ENCODE measurements at places on chromosomes 5 and 9. TPM values are rescaled to one million over a fixed set of nuclear protein-coding genes. Genes with fewer than 3 reads are reported as not detected.

The GDF9 gene
- total RNA-seq = 0.49 TPM

The PPIC gene
- total RNA-seq = 1.7 TPM

The MTRR gene
- total RNA-seq = 50.8 TPM

The CRB2 gene
- total RNA-seq = 80.5 TPM

The PPP1R26 gene
- 32.4 TPM for total RNA-seq

The PDE8B gene
- 1.1 TPM for total RNA-seq

The AGXT2 gene
- total RNA-seq = not detected

The PSD2 gene
- 0.68 TPM for total RNA-seq

The LCN15 gene
- not detected for total RNA-seq

The CNTLN gene
- total RNA-seq = 16.7 TPM

- no peak for DNase-seq
- no peaks in the 10 kb centered on the region for H3K27me3 ChIP-seq
- no peak overlapping the region for H3K27ac ChIP-seq
- H3K4me1 ChIP-seq = peaks cover 18% of the 10 kb centered on the region
Measured at GRCh38 chr5:109640976-109641375, 48.8 kb upstream of the MAN2A1 start.

DNA sequence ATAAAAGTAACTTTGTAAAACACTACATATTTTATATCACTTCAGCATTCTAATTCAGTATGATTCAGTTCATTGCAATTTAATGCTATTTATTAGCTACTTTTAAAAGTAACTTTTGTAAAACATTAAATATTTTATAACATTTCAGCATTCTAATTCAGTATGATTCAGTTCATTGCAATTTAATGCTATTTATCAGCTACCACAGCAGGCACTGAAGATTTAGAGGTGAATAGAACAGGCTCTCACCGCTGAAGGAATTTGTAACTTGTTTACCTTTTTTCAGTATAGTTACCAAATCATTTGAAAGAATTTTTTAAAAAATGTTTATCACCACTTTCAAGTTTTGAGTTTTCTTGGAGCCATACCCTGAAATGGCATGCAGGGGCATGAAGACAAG is 266.4 kb upstream of the DAB2 start:
- H3K36me3 ChIP-seq = no peaks in the 10 kb centered on the region
- H3K27ac ChIP-seq = no peak overlapping the region
- no peaks in the 10 kb centered on the region for H3K4me1 ChIP-seq
- no peak for DNase-seq

DNA sequence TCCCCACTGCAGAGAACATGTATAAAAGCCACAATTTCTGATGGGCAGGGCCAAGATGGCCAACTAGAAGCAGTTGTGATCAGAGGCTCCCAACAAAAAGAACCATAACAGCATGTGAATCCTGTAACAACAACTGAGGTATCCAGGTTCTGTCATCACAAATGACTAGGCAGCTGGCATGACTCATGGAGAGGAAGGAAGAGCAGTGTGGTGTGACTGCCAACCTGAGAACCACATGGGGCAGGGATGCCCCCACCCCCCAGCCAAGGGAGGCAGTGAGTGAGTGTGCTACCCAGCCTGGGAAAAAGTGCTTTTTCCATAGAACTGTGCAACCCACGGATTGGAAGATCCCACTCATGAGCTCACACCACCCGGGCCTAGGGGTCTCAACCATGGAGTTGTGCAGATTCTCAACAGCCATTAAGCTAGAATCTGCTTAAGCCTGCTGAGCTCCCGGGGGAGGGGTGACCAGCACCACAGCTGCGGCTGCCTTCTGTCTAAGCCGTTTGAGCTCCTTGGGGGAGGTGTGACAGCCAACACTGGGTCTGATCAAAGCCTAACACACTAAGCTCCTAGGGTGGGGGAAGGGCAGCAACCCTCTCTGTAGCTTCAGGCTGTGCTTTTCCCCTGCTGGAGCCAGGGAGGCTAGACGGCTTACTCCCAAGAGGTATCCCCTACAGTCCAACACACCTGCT is 80.1 kb upstream of the DMAC1 start:
- DNase-seq = peak; percentile 2
- no peaks in the 10 kb centered on the region for H3K27me3 ChIP-seq
- H3K27ac ChIP-seq = peak overlapping the region; percentile 79
- no peak overlapping the region for H3K4me3 ChIP-seq
- peaks cover 9% of the 10 kb centered on the region for H3K36me3 ChIP-seq

DNA sequence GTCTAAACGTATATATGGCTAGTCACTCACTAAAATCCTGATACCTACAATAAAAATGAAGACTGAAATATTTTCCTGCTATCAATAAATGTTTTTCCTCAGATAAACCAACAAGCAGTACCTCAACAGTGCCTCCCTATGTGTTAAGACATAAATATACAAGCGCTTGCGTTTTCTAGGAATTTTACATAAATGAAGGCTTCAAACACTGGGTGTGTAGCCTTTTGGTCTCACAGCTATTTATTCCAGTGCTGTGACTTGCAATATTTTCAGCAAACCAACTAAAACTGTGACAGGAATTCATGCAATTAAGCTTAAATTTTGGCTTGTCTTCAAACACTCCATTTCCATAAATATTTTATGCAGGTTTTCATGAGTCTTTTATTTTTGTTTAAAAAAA is 437.0 kb downstream of the BNC2 start:
- no peaks in the 10 kb centered on the region for H3K27me3 ChIP-seq
- H3K4me1 ChIP-seq = peaks cover 40% of the 10 kb centered on the region
- H3K36me3 ChIP-seq = peaks cover 10% of the 10 kb centered on the region
- no peak for DNase-seq
- no peak overlapping the region for H3K27ac ChIP-seq

- H3K27ac ChIP-seq = no peak overlapping the region
- no peak overlapping the region for H3K4me3 ChIP-seq
- no peak for DNase-seq
- H3K27me3 ChIP-seq = no peaks in the 10 kb centered on the region
- no peaks in the 10 kb centered on the region for H3K4me1 ChIP-seq
Measured at GRCh38 chr5:150033334-150033733, 32.8 kb downstream of the HMGXB3 start.

GRCh38 chr9:127258606-127259471 is 5.7 kb upstream of the GARNL3 start:
- no peak overlapping the region for H3K27ac ChIP-seq
- H3K27me3 ChIP-seq = no peaks in the 10 kb centered on the region
- no peak overlapping the region for H3K4me3 ChIP-seq
- H3K4me1 ChIP-seq = no peaks in the 10 kb centered on the region

DNA sequence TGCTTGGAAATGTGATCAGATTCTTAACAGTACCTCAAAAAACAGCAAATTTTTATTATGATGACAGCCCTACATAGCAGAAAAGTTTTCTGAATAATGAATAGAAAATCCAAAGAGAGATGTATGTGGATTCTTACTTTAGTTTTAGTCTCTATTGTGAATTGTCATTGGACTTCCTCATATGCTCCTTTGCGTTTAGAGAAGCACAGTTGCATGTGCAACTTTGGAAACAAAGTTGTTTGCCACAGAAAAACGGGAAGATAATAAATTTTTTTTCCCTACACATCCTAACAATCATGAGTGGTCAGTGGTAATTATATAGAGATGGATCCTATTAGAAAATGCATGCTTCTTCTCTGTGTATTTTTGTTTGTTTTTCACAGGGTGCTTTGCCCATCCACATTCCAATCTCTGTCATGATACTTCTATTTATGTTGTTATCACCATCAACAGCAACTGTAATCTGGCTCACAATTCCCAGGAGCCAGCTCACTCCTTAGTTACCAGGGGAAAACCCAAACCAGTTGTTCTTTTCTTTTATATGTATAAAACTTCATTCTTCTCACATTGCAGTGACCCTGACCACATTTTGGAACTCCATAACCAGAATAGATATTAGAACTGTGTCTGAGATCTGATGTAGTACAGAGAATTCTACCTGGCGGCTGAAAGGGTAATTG is 118.7 kb downstream of the NDUFS4 start:
- H3K4me3 ChIP-seq = no peak overlapping the region
- no peaks in the 10 kb centered on the region for H3K27me3 ChIP-seq
- no peak overlapping the region for H3K27ac ChIP-seq
- H3K4me1 ChIP-seq = no peaks in the 10 kb centered on the region
- no peak for DNase-seq

DNA sequence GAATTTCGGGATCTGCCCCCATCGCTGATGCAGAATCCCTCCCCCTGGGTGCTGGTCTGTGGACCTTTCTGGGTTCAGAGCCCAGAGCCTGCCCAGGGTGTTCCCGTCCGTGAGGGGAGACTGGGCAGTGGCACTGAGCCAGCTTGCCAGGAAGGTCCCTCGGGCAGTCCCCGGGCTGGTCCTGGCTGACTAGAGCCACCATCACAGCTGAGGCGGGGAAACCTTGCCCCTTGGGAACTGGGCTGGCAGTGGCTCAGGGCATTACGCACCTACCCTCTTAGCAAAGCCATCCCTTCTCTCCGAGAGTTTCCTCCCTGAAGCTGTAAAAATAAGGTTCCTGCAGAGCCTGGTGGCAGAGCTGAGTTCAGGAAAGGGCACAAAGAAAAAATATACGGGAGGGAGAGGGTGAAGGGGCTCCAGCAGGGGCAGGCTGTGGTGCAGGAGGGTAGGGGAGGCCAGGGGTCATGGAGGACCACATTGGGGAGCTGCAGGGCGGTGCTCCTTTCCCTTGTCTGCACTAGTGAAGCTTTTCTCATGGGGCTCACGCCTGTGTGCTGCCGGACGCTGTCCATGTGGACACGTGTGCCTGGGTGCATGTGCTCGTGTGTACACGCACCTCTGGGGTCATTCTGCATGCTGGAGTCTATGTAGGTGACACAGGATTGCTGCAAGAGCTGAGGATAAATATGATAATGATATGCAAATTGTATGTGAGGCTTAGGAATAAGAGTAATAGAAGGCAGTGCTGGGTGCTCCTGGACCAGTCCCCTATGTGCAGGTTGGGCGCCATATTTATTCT is 118.9 kb downstream of the LHX2 start:
- H3K27ac ChIP-seq = no peak overlapping the region
- H3K36me3 ChIP-seq = no peaks in the 10 kb centered on the region
- peaks cover 4% of the 10 kb centered on the region for H3K27me3 ChIP-seq
- DNase-seq = no peak
- H3K4me3 ChIP-seq = no peak overlapping the region
- H3K4me1 ChIP-seq = peaks cover 3% of the 10 kb centered on the region

DNA sequence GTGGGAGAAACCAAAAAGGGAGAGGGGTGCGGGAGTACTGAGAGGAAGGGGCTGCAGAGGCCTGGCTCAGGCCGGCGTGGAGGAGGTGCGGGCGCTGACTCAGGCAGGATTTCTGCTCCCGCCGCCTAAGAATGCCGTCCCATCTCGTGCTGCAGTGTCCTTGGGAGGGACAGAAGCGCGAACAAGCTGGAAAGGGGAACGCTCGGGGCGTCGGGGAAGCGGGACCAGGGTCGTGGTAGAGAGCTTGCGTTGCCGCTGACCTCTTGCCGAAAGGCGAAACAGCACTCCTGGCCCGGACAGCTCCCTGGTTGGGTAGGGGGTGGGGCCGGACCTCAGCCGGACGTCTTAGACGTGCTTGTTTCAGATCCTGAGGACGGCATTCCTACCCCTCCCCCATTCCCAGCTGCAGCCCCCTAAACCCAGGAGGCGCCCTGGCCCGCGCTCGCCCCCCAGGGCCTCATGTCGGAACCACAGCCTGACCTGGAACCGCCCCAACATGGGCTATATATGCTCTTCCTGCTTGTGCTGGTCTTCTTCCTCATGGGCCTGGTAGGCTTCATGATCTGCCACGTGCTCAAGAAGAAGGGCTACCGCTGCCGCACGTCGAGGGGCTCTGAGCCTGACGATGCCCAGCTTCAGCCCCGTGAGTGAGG is 1.1 kb downstream of the RELL2 start:
- DNase-seq = peak; percentile 62
- peak overlapping the region; percentile 87 for H3K4me3 ChIP-seq
- H3K27me3 ChIP-seq = peaks cover 2% of the 10 kb centered on the region
- H3K36me3 ChIP-seq = peaks cover 3% of the 10 kb centered on the region

- peaks cover 3% of the 10 kb centered on the region for H3K36me3 ChIP-seq
- H3K4me1 ChIP-seq = peaks cover 51% of the 10 kb centered on the region
- H3K27me3 ChIP-seq = no peaks in the 10 kb centered on the region
- no peak overlapping the region for H3K4me3 ChIP-seq
Measured at GRCh38 chr9:114382699-114383520, 4.9 kb downstream of the AKNA start.

DNA sequence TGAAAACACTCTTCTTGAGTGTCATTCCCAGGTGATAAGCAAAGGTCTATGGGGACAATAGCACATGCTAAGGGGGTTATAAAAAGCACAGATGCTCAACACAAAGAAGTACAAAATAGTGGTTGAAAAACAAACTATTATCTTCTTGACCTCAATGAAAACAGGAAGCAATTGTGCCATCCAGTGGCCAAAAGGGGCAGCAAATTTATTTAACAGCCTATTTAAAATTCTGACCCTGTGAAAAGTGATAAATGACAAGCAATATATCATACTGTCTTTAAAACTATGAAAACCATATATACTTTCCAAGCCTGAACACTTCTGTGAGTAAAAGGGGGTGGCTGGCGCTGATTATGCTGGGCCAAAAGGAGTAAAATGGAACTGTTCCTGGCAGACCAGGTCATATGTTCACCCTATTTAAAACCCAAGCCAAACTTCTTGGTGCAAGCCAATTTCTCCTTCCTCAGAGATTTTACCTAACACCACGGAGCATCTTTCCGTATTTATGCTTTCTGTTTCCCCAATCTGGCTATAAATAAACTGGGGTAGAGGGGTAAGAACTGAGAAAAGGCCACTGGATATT is 29.7 kb downstream of the TEX10 start:
- peaks cover 12% of the 10 kb centered on the region for H3K36me3 ChIP-seq
- peak; percentile 44 for DNase-seq
- H3K27me3 ChIP-seq = no peaks in the 10 kb centered on the region
- peaks cover 4% of the 10 kb centered on the region for H3K4me1 ChIP-seq

DNA sequence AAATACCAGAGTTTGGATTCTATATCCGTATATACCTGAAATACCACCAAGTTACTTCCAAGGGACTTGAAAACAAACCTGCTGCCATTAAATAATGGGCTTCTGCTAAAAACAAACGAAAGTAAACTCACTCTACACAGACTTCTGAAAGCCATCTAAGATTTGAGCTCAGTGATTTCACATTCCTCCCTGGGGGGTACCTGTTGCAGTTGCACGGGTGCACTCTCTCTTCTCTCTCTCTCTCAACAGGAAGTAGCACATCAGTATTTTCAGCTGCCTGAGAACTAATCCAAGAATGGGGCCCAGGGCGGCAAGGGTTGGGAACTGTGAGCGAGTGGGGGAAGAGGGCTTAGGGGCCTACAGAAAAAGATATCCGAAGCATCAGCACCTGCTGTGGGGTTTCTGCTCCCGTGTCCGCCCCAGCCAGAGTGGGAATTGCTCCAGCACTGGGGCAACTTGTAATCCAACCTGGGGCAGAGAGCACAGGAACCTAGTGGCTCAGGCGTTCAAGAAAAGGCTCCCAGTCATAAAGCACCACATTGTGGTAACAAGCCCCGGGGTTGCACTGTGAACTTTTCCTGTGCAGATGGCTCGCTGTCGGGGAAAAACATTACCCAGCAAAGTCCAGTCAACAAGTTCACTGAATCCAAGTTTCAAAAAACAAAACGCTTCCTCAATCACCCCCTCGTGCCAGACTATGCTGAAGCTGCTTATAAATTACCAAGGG is 99.8 kb downstream of the EFNA5 start:
- no peak for DNase-seq
- peak overlapping the region; percentile 81 for H3K4me3 ChIP-seq
- H3K36me3 ChIP-seq = no peaks in the 10 kb centered on the region
- peak overlapping the region; percentile 85 for H3K27ac ChIP-seq

Measured in neural crest cell (in vitro differentiated cells).